GM04503 (cell line): ENCODE measurements at places on chromosomes 7 and 10.

DNA sequence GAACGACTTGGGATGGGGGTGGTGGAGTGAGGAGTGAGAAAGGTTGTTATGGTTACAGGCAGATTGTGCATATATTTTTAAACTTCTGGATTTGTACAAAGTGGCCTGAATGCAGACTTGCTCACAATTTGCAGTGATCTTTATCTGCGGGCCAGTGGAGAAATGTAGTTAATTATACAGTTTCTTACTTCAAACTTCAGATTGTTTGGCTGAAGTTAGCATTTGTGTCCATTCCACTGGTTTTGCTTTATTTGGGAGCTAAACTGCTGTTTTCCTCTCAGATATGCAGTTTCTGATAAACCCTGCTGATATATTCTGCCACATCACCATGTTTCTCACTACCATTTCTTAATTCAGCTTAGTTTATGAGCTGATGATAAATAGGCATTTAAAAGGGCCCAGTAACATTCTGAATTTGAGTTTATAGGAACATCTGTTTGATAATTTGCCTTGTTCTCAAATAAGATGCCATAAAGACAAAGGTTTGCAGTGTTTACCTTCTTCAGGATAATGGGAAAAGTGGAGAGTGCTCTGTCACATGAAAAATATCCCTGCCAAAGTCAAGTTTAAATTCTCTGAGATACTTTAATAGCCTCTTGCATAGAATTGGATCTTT is 170.1 kb downstream of the ST7 start:
- no peak for DNase-seq

DNA sequence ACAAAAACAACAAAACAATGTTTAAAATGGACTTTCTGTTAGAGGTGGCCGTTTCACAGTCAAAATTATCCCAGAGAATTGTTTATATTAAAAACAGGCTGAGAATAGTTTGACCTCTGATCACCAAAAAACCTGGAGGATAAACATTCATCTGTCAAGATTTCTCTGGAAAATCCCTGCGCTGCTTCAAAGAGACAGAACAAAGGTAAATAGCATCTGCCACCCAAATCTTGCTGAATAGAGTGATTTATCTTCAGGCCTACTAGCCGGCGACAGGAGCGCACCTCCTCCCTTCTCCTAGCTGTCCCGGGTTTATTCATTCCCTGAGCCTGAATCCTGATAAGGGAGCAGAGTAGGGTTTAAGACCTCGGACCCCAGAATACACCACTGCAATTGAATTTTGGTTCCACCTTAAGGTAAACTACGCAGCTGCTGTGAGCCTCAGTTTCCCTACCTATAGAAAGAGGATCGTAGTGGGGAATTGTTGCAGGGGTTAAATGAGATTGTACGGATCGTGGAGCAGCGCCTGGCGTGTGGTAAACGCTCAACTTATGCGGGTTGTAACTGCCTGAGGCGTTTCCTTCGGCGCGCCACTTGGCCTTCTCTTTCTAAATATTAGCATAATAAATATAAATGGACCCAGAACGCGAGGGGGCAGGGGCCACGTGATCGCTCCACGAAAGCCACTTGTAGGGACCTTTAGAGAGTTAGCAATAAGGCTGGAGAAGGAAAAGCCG is 498 bp upstream of the ST7 start:
- DNase-seq, result no peak

DNA sequence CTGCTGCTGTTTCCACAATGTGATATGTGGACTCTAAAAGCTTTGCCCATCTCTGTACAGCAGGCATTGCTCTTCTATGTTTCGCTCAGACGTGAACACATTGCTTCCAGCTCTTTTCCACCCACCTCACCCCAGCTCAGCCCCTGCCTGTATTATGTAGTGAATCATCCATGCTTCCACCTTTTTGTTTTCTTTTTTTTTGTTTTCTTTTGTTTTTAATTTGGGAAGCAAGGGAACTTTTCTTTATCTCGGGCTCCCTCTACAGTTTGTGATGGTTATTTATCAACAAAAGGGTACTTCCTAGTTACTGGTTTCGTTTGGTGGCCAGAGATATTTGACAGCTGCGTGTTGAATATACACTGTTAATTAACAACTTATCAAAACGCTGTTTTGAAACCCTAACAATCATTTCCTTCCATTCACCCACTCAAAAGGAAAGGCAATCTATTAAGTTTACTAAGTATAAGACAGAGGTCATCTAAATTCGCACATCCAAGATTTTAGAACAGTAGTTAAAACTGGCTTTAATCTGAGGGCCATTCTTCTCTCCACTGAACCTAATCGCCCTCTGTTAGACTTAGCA is 127.9 kb upstream of the STK17A start:
- DNase-seq, result no peak

DNA sequence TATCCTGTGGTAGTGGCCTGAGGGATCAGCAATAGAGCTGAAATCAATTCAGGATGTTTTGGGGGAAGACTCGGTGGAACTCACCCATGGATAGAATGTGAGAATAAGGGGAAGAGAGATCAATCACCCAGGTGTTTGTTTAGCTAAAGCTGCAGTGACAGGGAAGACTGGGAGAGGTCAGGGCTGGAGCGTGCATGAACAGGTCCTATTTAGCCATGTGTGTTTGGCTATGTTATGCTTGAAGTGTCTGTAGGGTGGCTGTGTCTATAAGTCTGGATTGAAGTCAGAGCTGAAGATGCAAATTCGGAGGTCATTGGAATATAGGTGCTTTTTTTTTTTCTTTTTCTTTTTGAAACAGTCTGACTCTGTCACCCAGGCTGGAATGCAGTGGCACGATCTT is 4.6 kb downstream of the ATP6V1F start:
- no peak for DNase-seq

DNA sequence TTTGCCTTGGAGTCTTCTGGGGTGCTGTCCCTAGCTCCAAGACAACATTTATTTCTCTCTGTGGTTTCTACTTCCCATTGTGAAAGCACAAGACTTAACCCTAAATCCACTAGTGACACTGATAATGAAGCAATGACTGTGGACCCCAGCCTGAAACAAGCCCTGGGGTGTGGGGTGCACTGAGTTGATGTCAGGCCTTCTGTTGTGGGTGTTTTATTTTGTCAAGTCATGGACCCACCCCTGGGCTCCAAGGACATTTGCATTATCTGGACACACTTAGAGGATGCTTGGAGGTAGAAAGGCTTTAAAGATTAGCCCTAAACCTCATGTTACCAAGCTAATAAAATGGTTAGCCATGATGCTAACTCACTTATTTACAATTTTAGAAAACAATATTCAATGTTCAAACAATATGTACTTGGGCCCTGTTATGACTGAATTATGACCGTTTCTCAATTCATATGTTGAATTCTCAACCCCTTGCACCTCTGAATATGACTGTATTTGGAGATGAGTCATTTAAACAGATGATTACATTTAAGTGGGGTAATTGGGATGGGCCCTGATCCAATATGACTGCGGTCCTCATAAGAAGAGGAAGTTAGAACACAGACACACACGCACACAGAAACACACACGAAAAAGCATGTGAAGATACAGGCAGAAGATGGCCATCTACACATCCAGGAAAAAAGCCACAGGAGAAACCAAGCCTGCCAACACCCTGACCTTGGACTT is 137.2 kb upstream of the IGFBP3 start:
- peak; percentile 37 for DNase-seq

GRCh38 chr7:86574006-86574405 is 69.7 kb upstream of the GRM3 start:
- no peak for DNase-seq

DNA sequence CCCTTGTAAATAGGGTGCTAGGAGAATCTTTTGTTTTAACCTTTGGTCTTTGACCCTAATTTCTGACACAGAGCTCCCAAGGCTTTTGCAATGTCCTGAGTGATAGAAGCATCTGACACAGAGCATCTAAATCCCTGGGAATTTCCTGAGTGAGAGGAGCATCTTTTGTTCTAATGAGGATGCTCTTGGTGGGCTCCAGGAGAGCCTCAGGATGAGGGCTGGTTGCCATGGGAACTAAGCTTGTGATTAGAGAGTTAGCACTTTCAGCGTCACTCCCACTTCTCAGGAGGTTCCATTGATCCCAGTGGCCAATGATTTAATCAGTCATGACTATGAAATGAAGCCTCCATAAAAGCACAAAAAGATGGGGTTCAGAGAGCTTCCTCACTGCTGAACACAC is 264.8 kb downstream of the KIF20B start:
- no peak for DNase-seq

DNA sequence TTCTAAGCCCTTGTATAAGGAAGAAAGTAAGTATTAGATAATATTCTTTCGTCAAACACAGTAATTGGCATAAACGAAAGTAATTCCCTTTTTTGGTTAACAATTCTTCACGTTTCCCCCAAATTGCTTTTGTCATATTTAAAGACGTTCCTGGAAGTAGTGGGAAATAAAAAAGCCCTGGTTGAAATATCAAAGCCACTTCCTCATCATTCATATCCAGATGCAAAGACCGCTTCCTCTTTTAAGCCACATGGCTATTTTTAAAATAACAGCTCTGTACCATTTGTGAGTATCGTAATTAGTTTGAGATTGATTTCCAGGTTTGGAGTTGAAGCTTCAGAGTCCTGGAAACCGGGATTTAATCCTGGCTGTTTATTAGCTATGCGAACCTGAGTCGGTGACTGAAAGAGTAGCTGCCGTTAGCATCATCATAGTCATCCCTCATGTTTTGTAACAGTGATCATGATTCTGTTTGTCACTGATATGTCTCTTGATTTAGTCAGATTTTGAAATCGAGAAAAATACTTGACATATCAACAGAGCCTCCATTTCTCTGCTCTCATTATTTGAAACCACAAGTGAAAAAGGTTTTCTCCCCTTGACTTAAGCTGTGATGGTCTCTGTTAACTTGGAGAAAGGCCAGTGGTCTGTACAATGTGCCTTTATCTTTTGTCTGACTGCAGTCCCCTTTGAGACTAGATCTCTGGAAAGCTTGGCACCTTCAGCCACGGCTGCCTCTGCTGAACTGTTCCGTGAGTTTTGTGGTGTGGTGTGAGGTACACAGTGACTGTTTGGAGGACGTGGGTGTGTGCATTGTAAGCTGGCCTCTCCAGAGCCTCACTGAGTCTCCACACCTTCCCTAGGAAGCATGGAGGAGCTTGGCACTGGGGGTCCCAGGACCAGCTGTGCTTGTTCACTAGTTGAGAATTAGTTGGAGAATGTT is 18.1 kb downstream of the OPTN start:
- no peak for DNase-seq

DNA sequence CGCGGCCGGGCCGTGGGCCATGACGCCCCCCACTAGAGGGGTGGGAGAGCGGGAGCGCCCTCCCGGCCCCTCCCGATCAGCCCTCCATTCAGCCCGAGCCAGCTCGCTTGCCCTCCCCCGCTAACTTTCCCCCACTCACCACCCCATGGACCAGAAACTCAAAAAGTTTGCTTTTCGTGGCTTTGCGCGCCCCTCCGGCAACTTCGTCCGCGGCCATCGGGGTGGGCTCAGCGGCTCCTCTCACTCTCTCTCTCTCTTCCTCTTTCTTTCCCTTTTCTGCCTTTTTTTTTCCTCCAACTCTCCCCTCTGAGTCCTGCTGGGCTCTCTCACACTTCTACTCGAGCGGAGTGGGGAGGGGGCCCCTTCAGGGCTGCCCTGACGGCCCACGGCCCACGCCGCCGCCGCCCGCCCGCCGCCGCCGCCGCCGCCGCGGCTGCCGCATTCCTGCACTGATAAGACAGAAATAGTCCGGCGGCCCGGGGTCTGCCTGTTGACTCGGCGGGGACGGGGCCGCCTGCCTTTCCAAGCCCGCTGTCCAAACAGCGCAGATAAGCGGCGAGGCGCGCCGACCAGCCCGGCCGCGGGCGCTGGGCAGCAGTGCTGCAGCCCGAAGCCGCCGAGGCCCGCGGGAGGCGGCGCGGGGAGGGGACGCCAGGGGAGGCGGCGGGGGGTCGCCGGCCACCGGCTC is at the start of gene SMARCD3:
Gene SMARCD3 (minus strand): TSS at position 349 of the 688 bp plus-strand sequence. CDS start 132 bp downstream, at position 217.
- no peak for DNase-seq

DNA sequence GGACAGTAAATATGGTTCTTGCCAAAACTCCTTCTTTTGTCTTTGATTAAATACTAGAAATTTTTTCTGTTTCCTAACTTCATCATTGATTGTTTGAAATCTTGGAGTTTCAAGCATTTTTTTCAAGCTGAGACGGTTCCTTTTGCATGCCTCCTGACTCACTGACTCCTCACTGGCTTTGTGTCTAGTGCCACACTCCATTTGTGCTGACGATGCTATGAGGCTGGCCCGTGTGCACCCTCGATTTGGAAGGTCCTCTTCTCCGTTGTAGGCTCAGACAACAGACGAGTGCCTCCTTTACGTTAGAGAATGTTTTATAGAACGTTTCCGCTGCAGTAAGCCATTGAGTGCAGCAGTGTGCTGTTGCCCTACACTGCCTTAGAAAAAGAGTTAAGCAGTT is 10.8 kb upstream of the CSGALNACT2 start:
- DNase-seq, result no peak
